ENCODE measurements at places on chromosomes 6 and 20.

GRCh38 chr6:43242908-43243663 is at the start of gene TTBK1:
TSS of gene TTBK1 (plus strand) at chr6:43243481. CDS start at chr6:43246661, 3,180 bp downstream.
- peak; percentile 72 for DNase-seq

GRCh38 chr6:96562886-96563285 is at the start of gene FHL5:
TSS of gene FHL5 (plus strand) at chr6:96563128. CDS start at chr6:96603614, 40,486 bp downstream.
- DNase-seq, result no peak

DNA sequence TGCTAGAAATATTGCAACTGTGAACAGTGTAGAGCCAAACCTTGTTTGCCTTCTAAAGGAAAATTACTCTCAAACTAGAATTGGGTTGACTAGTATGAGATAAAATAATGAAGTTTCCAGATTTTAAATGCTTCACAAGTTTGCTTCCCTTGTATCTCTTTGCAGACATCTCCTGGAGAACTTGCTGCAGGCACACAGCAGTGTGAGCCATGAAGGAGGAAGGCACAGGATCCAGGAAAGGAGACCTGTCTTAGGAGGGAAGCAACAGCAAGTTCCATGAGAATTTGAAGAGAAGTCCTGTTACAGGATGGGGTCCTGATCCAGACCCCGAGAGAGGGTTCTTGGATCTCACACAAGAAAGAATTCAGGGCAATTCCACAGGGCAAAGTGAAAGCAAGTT is 115.9 kb downstream of the BMP7 start:
- DNase-seq, result no peak

- DNase-seq, result no peak
Measured at GRCh38 chr20:62696989-62697388, 11.6 kb upstream of the NTSR1 start.

GRCh38 chr6:107867302-107867615 is 43.1 kb upstream of the SCML4 start:
- no peak for DNase-seq

- DNase-seq, result no peak
Measured at GRCh38 chr6:157206359-157206815, 116.9 kb downstream of the TMEM242 start.

DNA sequence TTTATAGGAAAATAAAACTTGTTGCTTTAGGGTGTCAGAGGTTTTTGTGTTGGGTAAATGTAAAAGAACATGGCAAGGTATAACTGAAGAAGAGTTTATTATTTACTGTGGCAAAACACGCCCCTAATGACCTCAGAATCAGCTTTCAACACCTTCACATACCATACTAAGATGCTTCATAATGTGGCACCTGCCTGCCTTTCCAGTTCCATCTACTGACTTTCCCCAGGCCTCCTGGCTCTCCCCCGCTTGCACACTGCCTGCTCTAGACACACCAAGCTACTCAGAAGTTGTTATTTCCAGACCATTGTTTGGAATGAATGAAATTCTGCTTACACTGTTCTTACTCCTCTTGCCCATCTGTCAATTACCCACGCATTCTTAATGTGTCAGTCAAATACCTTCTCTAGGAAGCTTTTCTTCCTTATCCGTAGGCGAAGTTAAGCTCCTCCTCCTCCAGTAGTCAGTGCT is 1.8 kb downstream of the TIAM2 start:
- no peak for DNase-seq

DNA sequence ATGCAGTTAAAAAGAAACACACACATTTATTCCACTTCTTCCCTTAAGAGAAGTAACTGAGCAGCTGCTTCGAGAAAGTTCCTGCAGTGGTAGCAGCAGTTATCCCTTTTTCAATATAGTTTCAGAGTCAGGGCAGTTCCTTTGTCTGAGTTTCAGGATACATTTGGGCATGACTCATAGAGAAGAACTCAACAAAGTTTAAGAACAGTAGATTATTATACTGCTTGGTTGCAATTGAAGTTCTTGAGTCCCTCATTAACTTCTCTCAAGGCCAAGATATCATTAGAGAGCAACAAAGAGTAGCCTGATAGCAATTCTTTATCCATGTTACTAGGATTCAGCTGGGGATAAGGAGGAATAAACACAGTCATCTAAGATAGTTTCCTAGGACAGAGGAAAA is 54.4 kb downstream of the TPD52L1 start:
- no peak for DNase-seq

GRCh38 chr6:111987295-111987694 is 66.6 kb upstream of the CCN6 start:
- DNase-seq, result no peak

GRCh38 chr6:154430481-154430919 is 73.9 kb upstream of the IPCEF1 start:
- DNase-seq, result no peak

DNA sequence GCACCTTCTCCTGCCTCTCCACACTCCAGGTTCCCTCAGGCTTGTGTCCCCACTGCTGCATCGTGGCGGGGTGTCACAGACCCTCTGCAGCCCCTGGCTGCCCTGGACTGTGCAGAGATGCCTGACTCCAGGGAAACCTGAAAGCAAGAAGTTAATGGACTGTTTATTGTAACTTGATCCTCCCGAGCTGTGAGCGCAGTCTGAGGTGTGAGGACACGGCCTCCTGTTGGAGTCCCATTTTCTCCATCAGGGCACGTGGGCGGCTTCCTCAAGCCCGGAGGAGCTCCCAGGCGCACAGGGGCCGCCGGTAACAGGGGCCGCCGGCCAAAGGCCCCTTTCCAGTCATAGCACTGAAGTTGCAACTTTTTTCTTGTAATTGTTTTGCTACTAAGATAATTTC is 16.9 kb downstream of the RBM38 start:
- no peak for DNase-seq

DNA sequence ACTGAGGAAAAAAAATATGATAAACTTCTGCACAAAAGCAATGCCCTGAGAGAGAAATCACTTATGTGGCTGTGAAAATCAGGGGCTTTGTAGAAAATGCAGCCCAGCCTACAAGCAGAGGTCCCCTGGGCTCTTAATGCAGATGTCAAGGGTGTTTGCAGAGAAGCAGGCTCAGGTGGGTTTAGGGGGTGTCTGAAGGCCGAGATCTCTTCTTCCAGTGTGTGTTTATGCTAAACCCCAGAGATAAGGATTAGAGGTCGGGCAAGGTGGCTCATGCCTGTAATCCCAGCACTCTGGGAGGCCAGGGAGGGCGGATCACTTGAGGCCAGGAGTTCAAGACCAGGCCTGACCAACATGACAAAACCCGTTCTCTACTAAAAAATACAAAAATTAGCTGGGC is 78.5 kb downstream of the TMEM242 start:
- DNase-seq, result no peak
